GM19239 (cell line): ENCODE measurements at places on chromosomes 11 and 22.

DNA sequence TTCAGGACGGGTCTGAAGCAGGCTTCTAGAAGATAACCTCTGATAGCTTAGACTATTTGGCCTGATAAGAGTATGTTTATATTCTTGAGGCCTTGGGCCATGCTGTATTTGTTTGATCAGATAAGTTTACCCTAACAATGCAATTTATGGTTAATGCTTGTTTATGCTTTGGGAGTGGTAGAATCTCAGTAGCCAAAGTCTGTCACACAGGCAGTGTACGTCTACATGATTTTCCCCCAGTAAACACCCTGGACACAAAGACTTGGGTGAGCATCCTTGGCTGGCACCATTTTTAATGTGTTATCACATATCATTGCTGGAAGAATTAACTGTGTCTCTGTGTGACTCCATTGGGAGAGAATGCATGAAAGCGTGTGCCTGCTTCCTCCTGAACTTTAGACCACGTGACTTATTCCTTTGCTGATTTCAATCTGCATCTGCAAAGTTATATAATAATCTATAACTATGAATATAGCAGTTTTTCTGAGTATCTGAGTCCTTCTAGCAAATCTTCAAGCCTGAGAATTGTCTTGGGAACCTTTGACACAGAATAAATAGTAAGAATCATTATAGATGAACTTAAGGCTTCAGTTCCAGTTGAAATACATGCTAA, 172.4 kb downstream of the CASP12 start:
- no peak for DNase-seq

DNA sequence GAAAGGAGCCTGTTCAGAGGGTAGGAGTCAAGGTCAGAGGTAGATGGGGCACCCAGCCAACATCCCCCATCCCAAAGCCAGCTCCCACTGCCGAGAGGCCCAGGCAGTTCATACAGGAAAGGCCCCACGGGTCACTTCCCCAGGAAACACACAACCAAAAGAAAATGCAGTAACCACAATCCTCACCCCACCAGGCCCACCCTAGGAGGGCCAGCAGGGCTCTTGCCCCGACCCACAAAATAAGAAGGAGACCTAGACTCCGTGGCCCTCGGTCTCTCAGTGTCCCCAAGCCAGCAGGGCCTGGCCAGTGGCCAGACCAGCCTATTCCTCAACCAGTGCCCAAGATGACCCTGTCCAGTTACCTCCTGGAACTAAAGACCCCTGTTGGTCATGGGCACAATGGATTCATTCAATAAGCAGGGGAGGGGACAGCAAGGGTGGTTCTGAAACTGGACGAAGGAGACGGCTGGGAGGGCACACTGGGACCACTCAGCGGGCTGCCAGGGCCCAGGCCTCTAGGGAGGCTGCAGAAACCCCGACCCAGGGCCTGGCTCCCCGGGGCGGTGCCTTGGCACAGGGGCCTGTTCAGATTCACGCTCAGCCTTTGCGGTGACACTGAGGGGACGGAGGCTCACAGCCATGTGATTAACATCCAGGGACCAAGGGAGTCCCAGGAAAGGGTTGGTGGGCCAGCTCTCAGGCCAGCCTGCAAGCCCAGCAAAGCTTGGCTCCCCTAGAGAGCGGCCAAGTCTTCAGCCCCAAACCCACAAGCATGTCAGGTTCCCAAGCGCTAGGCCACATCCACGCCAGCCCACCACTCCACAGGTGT, 5.5 kb downstream of the RAB3IL1 start:
- no peak for DNase-seq

DNA sequence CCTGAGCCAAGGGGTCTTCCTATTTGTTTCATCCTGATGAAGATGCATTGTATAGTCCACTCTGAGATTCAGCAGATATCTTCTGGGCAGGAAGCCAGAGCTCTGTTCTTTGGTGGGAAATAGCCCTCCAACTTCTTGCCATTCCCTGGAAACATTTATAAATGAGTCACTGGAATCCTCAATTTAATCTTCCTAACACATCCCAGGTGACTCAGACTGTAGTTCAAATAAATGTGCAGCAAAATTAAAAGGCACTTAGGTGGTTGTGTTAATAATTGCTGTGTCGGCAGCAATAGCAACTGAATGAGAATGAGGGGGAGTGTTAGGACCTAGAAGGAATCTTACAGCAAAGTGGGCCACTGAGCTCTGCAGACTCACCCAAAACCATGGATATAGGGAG, 108.6 kb downstream of the INSC start:
- DNase-seq, result no peak

- DNase-seq, result no peak
Measured at GRCh38 chr11:12420040-12420439, 42.7 kb downstream of the PARVA start.

GRCh38 chr11:45078236-45079074, 68.0 kb upstream of the PRDM11 start:
- no peak for DNase-seq

DNA sequence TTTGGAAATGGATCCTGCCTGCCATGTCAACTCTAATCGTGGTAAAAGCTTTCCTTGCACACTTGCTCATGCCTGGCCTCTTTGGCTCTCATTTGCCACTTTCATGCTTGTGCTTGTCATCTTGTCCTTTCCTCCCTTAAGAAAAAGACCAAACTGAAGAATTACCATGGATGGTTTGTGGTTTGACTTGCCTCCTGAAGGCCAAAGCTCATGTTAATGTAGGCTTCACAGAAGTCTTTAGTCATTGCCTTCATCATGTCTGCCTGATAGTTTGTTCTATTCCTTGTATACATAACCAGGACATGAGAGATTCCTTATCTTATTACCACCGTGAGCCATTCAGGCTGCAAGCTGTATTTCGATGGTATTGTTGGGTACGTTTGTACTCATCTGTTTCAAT, 17.3 kb downstream of the TEAD1 start:
- no peak for DNase-seq

DNA sequence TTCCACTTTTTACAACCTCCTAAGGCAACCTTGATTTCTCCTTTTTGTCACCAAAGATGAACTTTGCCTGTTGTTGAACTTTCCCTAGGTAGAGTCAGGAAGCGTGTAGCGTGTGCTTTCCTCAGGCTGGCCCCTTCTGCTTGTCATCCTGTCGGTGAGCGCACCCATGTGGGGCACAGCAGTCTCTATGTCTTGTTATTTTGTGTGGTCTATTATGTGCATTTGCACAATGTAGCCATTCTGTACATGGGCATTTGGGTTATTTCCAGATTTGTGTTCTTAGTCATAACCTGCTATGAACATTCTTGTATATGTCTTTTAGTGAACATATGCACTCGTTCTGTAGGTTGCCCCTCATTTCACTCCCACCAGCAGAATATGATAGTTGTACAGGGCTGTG, 34.9 kb downstream of the CABIN1 start:
- DNase-seq, result no peak

GRCh38 chr11:117535201-117535849, 207.7 kb downstream of the CEP164 start:
- DNase-seq, result no peak

GRCh38 chr22:23245799-23246136, 65.5 kb downstream of the BCR start:
- DNase-seq, result no peak

DNA sequence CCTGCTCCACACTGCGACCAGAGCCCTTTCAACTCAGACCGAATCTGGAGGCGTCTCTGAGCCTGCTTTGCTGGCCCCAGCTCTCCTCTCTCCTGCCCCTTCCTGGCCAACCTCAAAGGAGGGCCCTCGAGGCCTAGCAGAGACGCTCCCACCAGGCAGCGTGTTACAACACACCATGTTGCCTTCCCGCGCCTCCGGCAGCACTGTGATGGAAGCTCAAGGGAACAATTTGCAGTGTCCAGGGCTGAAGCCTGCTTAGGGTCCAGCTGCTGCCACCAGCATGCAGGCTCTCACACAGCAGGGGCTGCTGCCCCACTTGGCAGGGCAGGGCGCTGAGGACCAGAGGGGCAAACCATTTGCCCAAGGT, 18.4 kb downstream of the LINC01488 start:
- DNase-seq, result no peak

DNA sequence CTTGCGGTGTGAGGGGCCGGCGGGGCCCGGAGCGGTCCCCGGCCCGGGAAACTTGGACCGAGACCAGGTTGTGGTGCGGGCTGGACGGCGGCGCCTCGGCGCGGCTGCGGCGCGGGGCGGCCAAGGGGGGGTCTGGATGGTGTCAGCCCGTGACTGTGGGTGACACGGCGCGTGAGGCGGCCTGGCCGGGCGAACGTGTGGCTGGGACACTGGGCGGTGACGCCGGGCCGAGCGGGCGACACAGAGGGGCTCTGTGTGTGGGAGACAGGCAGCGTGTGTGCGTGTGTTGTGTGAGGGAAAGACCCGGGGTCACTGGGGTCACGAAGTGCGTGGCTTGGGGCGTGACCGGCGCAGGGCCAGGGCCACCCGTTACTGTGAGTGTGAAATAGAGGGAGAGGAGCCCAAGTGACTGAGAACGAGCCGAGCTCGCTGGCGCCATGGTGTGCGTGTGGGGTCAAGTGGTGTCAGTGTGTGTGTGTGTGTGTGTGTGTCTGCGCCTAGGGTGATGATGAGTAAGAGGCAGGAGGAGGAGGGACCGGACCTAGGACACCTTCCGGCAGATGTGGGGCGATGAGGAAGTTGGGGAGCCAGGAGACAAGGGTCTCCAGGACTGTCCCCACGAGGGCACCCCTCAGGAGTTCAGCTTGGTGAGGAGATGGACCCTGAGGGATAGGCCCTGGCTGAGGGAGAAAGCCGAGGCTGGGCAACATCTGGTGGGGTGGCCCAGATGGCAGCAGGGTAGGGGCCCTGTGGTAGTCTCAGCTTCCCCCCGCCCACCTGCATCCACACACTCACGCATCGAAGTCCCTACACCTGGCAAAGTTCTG, 817 bp downstream of the RELT start:
- DNase-seq, result peak; percentile 63

- no peak for DNase-seq
Measured at GRCh38 chr22:23898006-23898974, 4.1 kb downstream of the MIF start.

DNA sequence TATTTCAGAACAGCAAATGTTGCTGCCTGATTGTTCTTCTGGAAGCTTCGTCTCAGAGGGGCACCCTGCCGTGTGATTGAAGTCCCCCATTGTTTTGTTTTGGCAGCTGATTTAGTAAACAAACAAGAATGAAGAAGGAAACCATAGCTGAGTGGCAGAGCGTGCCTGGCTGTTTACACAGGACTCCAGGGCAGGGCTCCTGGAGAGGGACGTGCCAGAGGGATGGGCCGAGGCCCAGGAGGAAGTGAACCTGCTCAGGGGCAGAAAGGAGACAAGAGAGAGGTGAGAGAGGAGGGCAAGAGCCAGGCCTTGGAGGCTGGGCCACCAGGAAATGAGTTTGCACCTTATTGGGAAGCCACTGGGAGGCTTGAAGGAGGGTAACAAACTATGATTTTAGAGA, 85.5 kb upstream of the B3GAT1 start:
- DNase-seq, result no peak
